ENCODE measurements at places on chromosomes 1 and 21. TPM values are rescaled to one million over a fixed set of nuclear protein-coding genes. Genes with fewer than 3 reads are reported as not detected.

DNA sequence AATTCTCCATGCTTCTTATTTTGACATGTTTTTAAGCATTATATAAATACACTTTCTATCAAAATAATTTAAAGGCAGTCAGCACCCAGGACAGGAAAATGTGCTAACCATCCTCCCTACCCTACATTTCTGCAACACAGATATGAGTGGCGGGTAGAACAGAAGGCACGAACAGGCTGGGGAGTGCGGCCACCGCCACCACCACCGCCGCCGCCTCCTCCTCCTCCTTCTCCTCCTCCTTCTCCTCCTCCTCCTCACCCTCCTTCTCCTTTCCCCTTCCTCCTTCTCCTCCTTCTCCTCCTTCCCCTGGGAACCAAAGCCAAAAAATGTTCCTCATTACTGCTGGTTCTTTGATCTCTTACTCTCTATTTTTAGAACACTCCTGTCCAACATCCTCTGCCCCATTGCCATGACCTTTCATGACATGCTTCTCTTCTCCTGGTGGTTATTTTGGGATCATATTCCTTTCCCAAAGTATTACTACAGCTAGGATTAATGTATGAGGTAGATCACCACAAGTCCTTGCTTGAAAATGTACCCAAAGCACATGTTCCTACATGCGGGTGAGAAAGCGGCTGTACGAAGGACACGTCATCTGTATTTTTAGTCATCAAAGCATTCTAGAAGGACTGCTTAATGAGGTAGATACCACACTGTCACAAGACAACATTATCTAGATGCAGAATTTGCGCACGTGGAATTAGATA, 24.5 kb upstream of the CCN1 start:
- no peak for DNase-seq

- DNase-seq: no peak
Observed at GRCh38 chr1:22500471-22500870, 48.8 kb downstream of the ZBTB40 start.

GRCh38 chr21:28675331-28676041, 317.2 kb downstream of the LTN1 start:
- no peak for DNase-seq

DNA sequence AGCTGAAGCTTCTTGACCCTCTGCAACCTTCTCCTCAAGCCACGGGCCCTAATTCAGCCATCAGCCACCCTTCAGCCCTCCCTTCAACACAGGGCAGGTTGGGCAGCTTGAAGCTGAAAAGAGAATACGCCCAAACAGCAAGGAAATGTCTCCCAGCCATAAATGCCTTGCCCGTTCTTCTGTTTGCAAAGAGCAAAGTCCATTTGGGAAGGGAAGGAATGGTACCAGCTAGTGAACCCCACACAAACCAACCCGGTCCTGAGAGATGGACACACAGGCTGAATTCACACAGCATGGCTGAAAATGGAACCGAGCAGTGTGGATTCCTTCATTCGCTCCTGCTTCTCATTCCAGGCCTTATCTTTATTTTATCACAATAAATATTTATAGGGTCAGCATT, 11.5 kb downstream of the PLEKHA6 start:
- DNase-seq: no peak

DNA sequence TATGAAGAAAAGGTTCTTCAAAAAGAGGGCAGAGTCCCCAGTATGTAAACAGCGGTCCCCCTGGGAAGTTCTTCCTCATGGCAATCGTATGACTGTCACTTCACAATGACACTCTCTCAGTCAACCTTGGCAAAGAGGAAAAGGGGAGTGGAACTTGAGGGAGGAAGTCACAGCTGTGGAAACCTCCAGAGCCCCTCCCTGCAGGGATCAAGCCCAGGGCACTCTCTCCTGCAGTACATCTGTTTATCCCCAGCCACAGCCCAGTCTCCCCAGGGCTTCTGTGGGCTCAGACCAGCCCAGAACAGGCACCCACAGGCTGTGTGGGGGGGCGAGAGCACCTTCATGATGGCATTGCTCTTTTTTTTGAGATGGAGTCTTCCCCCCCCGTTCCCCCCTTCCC, 2.0 kb downstream of the ATP13A2 start:
- no peak for DNase-seq

DNA sequence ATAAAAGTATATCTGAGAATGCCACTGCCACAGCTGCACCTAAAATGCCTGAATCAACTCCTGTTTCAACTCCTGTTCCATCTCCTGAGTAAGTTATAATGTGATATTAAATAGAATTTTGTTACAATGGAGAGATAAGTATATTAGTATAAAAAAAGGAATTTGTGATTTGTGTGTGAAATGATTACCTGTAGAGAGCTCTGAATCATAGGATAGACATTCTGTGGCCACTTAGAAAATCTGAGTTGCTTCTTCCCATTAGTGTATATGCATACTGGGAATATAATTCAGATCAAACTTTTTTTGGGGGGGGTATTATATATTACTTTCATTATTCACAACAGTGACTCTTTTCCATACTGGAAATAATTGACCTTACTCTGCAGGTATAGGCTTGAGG, 52.9 kb downstream of the SUCO start:
- no peak for DNase-seq

DNA sequence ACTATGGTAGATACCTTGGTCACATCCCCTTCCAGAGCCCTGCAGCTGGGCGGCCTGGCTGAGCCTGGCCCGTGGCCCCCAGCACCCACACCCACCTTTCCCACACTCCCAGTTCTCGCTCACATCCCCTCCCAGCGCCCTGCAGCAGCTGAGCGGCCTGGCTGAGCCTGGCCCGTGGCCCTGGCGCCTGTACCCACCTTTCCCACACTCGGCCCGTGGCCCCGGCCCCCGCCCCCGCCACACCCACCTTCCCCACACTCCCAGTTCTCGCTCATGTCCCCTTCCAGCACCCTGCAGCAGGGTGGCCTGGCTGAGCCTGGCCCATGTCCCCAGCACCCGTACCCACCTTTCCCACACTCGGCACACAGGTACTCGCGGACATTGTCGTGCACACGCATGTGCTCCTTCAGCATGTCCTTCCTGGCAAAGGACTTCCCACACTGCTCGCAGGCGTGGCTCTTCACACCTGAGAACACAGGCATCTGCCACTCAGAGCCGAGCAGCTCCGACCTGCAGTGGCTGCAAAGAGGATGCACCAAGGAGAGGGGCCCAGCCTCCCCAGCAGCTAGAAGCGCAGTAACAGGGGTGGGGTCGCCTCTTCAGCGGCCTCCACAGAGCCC, 52.5 kb upstream of the RIPK4 start:
- DNase-seq: no peak

DNA sequence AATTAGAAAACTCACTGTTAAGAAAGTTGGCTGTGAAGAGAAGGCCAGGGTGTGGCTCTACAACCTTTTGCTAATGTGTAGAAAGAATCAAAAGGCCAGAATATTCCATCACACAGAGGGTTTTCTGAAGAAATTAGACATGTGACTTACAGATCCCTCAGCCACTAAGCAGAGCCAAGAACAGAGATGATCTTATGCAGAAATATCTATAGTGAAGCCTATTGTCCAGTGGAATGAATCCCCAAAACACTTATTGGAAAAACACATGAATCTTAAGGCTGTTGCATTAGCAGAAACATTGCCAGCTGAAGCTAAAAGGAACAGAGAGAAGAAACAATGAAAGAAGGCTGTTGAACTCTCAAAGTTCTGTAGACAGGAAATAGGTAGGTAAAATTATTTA, 979.2 kb downstream of the MRPL39 start:
- no peak for DNase-seq

GRCh38 chr1:100883963-100884362, 10.7 kb downstream of the EXTL2 start:
- no peak for DNase-seq

DNA sequence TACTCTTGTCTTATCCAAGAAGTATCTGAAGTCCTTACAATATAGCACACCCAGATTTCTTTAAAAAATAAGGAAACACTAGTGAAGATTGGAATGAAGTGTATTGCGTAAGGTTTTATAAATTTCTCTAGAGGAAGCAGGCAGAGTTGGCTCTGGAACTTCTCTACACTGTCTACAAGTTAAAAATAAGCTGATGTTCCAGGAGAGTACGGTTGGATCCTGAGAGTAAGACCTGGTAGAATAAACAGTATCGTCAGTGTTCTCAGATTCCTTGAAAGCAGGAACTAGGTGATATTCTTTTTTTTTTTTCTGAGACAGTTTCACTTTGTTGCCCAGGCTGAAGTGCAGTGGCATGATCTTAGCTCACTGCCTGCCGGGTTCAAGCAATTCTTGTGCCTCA, 107.9 kb downstream of the USP25 start:
- peak; percentile 19 for DNase-seq

DNA sequence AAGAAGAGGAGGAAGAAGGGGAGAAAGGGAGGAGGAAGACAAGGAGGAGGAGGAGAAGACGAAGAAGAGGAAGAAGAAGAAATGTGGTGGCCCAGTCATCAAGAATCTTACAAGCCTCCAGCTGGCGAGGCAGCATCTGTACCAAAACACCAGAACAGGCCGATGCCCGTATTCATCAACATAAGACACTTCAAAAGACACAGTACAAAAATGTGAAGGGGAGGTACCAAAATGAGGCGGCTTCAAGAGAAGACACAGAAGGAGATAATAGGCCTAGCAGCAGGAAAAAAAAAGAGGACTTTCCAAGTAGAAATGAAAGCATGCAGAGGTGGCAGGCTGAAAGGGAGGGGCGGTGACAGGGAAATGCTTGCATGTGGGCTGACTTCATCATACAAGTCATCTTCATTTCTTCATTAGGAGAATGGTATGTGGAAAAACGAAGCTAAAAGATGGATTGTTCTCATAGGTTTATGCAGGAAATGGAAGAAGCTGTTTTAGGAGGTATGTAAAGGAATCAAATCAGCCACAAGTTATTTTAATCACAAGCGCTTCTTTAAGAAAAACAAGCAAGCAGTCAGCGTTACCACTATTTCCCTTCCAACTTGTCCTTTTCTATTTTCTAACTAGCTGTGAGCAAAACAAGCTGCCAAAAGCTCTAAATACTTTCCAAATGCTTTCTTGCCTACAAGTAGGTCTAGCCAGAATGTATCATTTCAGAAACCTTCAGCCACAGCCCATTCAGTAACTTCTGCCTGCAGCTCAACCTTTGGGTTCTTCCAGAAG, 192.3 kb downstream of the SLC45A1 start:
- DNase-seq: no peak

- no peak for DNase-seq
Observed at GRCh38 chr1:83694449-83694848, 304.5 kb downstream of the TTLL7 start.

DNA sequence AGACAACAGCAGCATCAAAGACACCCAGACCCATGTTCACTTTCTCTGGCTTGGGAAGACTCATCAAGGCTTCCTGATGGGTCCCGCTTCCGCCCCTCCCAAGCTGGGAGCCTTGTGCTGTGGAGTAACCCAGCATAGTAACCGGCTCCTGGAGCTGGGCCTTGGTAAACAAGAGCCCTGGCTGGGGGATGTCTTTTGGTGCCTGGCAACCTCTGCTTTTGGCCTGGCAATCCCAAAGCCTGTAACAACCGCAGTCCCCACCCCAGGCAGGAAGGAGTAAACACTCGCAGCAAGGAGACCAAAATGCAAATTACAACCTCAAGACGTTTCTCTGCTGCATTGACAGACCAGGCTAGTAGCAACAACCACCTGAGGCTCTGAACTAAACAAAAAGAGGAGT, 16.9 kb upstream of the THRAP3 start:
- peak; percentile 88 for DNase-seq

DNA sequence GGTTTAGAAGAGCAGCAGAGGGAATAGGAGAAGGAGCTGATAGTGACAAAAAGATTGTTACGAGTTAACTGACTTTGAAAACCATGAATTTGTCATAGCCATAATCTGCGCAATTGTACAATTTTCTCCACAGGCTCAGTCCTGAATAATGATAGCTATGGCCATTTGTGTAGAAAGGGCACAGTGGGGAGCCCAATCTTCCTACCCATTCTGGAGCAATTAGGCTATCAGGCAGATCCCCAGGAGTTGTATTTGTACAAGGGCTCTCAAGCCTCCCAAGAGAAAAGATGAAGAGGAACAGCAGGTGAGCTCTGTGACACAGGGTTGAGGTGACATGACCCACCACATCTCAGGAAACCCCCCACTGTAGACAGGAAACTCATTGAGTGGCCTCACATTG, 42.1 kb upstream of the SAMD13 start:
- DNase-seq: no peak

DNA sequence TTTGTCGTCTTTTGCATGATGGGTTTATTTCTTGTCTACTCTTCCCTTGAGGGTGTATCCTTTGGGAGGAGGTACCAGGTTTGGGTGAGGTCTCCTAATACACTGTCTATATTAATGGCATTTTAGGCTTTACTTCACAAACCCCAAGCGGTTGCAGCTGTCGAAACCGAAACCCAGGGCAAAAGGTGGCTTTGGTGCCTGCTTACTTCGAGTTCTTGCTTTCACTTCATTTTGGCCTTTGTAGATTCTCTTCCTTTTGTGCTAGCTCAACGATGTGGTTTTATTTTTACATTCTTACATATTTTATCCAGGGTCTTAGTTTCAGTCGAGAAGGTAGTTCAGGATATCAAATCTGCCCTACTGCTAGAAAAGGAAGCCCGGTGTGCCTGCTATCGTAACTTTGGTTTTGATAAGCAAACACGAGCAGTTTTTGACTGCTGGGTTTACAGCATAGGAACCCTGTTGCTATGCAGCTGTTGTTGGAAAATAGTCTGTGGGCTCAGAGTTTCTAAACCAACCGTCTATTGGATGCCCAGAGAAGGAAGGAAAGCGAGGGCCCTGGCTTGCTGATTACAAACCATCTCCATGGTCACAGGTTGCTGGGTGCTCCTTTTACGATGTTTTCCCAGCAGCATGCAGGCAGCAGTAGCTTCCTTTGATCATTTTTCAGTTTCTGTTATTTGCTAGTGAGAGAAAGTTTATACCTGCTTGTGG, 9.8 kb upstream of the TSPAN2 start:
- DNase-seq: peak; percentile 76

DNA sequence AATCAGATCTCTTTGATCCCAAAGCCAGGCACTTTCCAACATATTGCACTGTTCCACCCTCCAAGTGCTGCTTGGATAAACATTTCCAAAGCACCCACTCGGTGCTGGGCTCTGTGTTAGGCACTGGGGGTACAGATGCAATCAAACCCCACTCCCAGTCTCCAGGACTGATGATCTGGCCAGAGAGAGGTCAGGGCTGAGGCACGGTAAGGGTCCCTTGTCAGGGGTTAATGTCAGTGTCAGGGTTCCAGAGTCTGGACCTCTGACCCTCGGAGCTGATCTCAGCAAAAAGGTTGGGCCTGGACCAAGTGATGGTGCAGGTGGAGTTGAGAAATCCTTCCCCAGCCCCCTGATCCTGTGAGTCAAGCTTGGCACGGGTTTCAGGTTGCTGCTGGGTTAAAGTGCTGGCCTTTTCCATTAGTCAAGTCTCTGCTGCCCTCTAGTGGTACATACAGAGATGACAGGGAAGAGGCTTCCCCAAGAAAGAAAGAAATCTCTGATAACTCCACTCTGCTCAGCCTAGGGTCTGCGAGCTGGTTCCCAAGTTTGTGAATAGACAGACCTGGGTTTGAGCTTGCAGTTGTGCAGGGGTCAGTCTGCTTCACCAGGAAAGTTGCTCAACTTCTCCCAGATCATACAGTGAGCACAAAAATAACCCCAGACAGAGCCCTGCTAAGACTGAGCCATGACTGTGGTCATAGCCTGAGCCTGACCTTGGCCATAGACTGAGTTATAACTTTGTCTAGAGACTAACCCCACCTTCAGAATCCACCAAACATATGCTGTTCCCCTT, 74.6 kb downstream of the DMRTA2 start:
- DNase-seq: peak; percentile 65

BGLAP gene
- 1.8 TPM for total RNA-seq

IL20 gene
- total RNA-seq: not detected

ASTN1 gene
- total RNA-seq: 0.23 TPM

EXO1 gene
- 0.36 TPM for total RNA-seq
